ENCODE measurements at places on chromosomes 2 and 18.

- DNase-seq: no peak
Measured at GRCh38 chr2:222338374-222338773, 39.6 kb upstream of the PAX3 start.

GRCh38 chr2:39350658-39351057 lies 86.4 kb downstream of the MAP4K3 start:
- no peak for DNase-seq

DNA sequence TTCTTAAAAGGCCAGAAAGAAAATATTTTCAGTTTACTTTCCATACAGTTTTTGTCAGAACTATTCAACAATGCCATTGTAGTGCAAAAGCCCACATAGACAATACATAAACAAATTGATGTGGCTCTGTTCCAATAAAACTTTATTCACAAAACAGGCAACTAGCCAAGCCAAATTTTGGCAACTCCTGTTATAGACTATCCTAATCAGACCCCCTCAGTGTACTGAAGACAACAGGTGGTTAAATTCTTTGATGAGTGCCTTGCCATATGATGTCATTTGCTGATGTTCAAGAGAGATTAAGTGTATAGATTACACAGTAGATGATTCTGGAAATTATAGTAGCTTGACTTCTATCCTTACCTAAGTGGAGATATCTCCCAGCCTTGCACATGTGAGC lies 83.4 kb downstream of the FANCL start:
- no peak for DNase-seq

GRCh38 chr2:43333656-43334144 lies 107.3 kb upstream of the ZFP36L2 start:
- no peak for DNase-seq

GRCh38 chr2:173101687-173102086 lies 26.0 kb downstream of the MAP3K20 start:
- DNase-seq: no peak

DNA sequence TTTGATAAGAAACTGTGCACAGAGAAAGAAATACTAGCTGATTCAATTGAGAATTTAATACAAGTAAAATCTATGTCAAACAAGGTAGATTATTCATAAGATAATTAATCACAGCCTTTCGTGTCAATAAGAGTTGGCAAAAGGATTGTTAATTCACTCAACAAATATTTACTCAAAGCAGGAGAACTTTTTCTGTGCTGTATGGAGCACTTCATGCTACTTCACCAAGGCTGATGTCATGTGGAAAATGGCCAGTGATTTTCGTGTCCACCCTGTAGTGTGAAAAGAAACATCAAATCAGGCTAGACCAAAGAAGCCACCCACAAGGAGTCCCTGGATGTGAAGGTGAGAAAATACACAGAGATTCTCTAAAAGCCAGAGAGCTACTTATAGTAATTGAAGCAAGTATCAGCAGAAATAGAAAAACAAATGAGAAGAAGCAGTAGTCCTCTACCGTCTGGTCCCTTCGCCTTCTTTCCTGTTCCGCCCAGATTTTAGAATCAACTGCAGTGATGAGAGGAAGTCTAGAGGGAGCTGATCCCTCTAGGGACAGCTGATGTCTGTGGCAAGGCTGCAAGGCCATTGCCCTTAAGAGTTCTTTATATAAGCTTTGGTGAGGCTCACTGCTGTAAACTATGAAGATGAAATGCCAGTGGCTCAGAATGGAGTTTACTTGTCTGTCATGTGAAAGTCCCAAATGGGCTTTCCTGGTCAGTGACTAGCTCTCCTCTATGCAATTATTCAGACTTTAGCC lies 201.3 kb upstream of the APCDD1 start:
- DNase-seq: no peak

DNA sequence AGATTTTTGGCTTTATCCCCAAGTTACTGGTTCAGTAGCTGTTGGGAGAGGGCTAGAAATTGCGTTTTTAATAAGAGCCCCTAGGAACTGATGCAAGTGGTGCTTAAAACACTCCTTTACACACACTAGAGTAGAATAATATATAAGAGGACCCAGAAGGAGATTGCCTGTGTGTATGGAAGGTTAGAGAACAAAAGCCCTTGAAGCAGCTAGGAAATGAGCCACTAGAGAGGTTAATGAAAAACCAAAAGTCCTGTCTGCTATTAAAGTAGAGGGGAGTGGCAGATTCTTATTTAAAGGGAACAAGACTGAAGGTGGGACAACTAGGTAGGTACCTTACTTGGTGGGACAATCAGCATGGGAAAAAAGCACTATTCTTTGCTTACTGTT lies 14.4 kb upstream of the SLC39A10 start:
- no peak for DNase-seq

GRCh38 chr18:63505566-63506335 lies 29.0 kb downstream of the SERPINB5 start:
- no peak for DNase-seq

- no peak for DNase-seq
Measured at GRCh38 chr18:78975699-78976335, 3.8 kb upstream of the SALL3 start.

DNA sequence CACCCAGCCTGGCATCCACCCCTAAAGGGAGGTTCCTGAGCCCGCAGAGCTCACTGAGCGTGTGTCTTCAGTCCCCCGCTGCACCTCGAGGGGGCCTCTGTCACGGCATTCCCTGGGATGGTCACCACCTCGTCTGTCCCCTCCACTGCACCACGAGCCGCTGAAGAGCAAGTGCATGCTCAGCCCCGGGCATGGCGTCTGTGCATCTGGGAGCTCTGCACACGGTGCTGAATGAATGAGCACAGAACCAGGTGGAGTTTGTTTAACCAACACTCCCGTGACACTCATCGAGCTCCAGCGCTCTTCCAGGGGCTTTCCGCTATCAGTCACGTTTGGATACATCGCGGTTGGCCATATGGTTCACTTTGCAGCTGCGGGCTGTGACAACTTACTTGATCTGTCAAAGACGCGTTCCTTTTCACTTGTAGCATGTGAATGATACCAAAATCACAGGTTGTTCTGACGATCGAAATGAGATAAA lies 9.2 kb downstream of the ALLC start:
- DNase-seq: no peak

DNA sequence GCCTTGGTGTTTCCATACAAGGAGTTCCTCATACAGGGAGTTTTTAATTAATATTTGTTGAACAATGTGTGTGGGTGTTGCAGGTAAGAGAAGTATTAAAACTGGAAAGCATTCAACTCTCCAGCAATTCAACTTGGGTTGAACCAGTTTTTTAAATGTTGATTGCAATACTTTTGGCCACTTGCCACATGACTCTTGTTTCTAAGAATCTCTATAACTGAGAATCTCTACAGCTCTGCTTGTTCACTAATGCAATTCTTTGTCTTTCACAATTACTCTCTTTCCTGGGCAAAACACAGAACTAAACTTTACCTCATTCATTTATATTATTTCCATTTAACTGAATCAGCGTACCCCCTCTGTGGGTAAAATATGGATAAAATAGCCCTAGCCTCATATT lies 429.4 kb downstream of the ARHGAP15 start:
- no peak for DNase-seq

- DNase-seq: no peak
Measured at GRCh38 chr2:46806526-46806925, 109.1 kb downstream of the MCFD2 start.

- DNase-seq: no peak
Measured at GRCh38 chr2:235572592-235572991, 78.7 kb downstream of the AGAP1 start.

GRCh38 chr2:196066291-196067087 lies 2.1 kb downstream of the DNAH7 start:
- peak; percentile 22 for DNase-seq

- no peak for DNase-seq
Measured at GRCh38 chr2:64978514-64979268, 10.5 kb upstream of the SLC1A4 start.

DNA sequence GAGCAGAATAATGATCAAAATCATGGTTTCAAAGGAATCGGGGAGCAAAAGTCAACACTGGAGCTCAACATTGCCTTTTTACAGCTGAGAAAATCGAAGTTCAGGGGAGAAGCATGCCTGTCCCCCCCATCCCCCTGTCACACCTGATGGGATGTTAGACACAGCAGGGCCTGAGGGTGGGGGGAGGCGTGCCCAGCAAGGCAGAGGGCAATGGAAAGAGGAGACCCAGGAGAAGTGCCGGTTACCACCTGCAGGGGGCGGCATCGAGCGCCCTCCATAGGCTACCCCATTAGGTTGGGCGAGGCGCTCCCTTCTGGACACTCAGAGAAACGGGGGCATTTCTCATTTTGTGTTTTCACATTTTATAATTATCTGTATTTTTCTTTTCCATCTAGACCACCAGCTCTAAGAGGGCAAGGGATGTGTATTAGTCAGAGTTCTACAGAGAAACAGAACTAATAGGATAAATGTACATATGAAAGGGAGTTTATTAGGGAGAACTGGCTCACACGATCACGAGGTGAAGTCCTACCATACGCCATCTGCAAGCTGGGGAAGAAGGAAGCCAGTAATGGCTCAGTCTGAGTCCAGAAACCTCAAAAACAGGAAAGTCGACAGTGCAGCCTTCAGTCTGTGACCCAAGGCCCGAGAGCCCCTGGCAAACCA lies 271.3 kb downstream of the LRATD1 start:
- peak; percentile 35 for DNase-seq

- DNase-seq: peak; percentile 33
Measured at GRCh38 chr2:159904959-159905305, 106.9 kb upstream of the CD302 start.

- no peak for DNase-seq
Measured at GRCh38 chr18:48412339-48412929, 3.3 kb upstream of the ZBTB7C start.

- DNase-seq: no peak
Measured at GRCh38 chr2:237692601-237693290, 65.4 kb downstream of the LRRFIP1 start.

- no peak for DNase-seq
Measured at GRCh38 chr2:120750488-120751210, 15.0 kb downstream of the GLI2 start.

DNA sequence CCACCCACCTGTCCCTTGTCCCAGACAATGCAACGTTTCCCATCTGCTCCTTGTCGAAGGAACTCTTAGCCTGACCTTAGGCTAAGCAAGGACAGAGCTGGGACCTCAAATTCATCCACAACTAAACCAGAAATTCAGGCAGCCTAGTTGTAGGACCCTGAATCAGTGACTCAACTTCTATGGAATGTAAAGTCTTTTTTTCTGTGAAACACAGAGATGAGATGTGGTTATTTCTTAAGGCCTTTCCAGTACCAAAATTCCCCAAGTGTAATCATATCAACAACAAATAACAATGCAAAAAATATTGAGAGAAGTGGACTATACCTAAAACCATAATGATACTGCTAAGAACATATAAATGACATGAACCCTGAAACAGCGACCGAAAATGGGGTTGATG lies 46.7 kb downstream of the EN1 start:
- DNase-seq: no peak

GRCh38 chr18:42028247-42028832 lies 73.3 kb downstream of the PIK3C3 start:
- DNase-seq: no peak

DNA sequence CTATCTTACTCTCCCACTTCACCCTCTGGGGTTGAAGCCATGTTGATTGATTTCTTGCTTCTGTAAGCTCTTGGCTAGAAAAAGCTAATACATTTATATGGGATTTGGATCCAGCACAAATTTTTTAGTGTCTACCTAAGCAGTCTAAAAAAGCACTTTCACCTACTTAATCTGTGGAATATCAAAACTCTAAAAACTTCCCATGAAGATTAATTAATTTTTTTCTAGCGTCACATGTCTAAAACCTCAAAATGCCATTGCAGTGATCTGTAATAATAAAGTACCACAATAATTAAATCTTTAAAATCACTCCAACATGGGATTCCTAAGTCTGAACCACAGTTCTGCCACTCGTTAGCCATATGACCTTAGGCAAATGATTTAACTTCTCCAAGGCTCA lies 180.1 kb downstream of the EN1 start:
- no peak for DNase-seq

DNA sequence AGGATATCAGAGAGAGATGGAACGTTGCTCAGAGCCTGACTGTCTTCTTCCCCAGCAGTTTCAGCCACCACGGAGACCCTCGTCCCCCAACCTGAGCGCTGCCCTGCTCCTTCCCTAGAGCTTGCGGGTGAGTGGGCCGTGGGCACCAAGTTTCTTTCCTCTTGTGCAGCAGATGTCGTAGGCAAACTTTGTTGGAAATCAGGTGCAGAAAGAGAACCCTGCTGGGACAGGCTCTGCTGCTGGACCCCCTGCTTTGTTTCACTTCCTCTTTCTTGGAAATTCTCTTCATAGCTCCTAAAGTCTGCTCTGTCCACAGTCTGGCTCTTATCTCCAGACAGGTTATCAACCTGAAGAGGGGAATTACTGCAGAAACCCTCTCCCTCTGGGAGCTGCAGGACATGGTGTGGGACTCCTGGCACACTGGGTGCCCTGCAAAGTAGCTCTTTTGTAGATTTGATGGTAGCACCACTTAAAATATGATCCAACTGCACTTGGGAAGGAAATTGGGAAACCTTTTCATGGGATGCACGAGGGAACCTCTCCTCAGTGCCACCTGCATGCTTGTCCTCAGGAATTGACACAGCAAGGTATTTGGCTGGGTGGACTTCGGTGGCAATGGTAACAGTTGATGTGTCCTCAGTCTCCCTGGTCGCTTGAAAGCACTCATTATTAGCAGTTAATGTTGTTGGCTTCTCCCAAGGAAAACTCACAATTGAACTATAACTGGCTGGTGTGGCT lies 92.2 kb downstream of the ALPK2 start:
- no peak for DNase-seq

- DNase-seq: no peak
Measured at GRCh38 chr2:198604599-198604998, 800.2 kb downstream of the PLCL1 start.

DNA sequence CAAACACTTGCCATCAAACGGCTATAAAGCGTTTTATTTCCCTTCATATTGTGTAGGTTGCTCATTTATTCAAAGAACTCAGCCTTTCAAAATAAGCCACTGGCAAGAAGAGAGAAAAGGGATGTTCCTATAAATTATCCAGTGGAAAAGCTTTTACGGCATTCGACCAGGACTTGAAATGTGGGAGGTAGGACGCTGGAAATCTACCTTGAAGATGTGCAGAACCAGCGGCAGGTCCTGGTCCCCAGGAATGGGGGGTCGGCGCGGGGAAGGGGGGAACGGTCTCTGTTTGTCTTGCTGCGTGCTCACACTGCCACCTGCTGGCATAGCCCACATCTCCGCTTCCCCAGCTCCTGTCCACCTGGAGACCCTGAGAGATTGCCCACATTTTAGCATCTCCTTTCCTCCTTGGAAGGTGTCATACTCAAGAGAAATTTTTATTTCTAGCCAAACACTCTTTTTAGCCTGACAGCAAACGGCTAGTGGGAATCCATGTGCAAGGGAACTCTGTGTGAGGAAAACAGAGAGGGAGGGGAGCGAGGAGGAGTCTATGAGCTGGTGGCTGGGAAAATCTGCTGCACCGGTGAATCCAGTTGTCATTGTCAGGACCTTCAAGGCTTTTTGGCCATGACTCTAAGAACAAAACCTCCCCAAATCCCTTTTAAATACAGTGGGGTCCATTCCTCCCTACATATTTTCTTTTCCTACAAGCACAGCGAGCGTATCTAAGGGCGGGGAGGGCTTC lies 349.0 kb upstream of the PKDCC start:
- peak; percentile 25 for DNase-seq
